CMK (cell line): ENCODE measurements at places on chromosomes 2 and 18.

- no peak for DNase-seq
These were observed 67.0 kb downstream of the GALR1 start for GRCh38 chr18:77316641-77317040.

DNA sequence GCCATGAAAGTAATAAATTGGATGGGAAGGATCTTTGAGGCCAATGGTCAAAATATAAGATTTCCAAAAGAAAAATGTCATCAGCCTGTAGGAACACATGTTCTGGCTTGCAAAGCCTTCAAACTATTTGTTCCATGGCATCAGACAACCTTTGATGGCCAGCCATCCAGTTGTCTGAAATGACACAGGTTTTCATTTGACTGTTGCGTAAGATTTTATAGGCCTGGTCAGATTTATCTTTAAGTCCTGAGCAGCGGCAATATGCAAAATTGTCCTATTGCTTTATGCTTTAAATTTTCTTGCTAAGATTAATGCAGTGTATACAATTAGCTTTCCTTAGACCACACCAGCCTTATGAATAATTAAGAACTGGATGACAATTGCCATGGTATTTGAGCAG, 167.1 kb downstream of the AGPS start:
- no peak for DNase-seq

- DNase-seq: peak; percentile 54
These were observed 42.6 kb upstream of the EDAR start for GRCh38 chr2:109031476-109032228.

DNA sequence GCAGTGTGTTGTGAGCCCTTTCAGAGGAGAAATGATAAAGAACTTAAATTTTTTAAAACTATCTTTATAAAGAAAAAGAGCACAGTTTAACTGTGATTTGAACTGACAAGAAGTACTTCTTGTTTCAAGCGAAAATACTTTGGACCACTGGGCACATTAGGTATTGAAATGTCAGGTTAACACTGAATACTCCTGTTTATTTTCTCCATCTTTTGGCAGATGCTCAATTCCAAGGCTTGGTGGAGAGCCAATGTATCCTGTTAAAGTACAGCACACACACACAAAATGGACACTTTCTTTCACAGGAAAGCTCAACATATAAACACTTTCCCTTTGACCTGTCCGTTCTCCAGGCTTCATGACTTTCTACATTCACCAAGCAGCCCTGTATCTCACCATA, 32.6 kb upstream of the SP3 start:
- no peak for DNase-seq

- DNase-seq: no peak
These were observed 78.8 kb downstream of the TGOLN2 start for GRCh38 chr2:85248773-85249509.

GRCh38 chr2:196268025-196268424, 96.6 kb upstream of the STK17B start:
- peak; percentile 48 for DNase-seq

GRCh38 chr2:84481702-84482101, 22.6 kb upstream of the SUCLG1 start:
- no peak for DNase-seq

GRCh38 chr18:8480506-8481328, 128.5 kb upstream of the RAB12 start:
- DNase-seq: no peak

DNA sequence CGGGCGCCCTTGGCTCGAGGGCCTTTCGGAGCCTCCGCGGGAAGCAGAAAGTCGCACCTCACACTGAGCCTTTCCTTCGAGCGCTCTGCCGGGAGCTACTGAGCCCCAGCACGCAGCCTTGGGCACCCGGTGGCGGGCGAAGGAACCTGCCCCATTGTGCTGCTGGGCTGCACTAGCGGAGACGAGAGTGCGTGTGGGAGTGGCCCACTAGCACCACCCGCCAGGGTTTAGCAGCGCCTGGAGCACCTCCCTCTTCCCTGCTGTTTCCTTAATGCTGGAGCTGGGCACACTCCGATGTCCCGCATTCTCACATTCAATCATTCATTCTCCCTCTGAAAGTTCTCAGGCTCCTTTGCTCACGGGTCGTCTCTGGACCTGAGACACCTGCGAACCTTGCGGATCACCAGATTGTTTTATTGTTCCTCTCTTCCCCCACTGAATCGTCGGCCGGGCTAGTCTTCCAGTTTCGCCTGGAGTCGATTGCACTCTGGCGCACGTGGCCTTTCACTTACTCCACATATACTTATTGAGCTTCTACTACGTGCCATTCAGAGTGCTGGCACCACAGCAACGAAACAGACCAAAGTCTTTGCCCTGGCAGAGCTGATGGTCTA, 8.5 kb upstream of the PAX3 start:
- DNase-seq: no peak

GRCh38 chr2:239684271-239684810, 283.5 kb upstream of the HDAC4 start:
- DNase-seq: no peak

DNA sequence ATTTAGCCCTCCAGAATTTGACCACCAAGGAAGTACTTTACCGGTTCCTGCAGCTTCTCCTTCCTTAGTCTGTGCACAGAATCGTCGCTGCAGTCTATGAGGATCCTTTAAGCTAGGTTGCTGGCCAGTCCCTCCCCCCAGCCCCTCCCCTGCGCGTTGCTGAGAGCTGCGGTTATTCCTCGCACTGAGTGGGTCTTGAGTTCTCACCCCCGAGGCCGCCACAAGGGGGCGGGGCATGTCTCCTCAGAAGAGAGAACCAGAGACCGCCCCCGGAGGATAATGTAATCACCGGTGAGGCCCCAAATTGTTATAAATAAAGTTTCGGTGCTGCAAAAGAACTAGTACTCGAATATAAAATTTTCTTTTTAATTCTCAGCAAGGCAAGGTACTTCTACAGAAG, 1184.9 kb upstream of the CDH2 start:
- no peak for DNase-seq

DNA sequence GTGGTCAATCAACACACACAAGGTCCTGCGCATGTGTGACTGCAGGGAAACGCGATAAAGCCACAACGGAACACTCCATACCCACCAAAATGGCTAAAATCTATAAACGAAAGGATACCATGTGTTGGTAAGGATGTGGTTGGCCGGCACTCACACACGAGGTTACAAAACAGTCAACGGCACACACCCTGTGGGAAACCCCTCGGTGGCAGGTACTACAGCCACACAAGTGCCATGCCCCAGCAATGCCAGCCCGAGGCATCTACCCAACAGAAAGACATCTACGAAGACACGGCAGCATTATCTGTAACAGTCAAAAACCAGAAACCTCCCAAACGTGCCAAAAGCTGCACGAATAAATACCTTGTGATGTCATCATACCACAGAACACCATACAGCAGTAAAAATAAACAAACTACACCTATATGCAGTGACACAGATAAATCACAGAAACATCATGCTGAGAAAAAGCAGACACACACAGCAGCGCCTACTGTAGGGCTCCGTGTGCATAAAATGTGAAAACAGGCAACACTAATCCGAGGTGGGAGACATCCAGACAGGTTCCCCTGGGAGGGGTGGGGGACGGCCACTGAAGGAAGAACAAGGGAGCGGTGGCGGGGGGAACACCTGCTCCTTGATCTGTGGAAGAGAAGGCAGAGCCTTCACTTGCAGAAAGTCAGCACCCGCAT, 36.7 kb downstream of the HDAC4 start:
- DNase-seq: no peak

- no peak for DNase-seq
These were observed 220.7 kb upstream of the MC4R start for GRCh38 chr18:60593249-60593648.

DNA sequence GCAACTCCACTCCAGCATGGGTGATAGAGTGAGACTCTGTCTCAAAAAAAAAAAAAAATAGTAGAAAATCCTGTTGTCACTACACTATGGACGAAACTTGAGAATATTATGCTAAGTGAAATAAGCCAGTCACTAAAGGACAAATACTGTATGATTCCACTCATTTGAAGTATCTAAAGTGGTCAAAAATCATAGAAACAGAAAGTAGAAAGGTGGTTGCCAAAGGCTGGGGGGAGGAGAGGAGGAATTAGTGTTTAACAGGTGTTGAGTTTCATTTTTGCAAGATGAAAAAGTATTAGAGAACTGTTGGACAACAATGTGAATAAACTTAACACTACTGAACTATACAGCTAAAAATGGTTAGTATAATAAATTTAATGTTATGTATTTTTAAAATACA, 18.8 kb upstream of the RMP24 start:
- DNase-seq: no peak
